ENCODE measurements at places on chromosomes 2 and 18.

- no peak for DNase-seq
These were observed 34.6 kb upstream of the SP9 start for GRCh38 chr2:174300114-174300513.

DNA sequence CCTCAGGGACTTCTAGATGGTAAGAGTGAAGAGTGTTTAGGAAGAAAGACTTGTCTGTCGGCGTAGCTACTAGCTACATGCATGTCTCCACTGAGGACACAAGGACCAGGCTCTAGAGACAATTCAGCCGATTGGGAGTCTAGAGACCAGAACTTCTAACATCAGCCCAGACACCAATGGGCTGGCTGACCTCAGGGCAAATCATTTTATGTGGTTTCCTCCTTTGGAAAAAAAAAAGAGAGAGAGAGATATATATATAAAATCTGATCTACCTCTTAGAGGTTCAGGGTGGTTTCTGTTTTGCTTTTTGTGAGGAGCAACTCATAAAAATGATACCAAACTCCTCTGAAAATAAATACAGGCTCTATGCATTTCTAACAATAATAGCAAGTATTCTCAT lies 212.8 kb downstream of the BCL2 start:
- DNase-seq: no peak

DNA sequence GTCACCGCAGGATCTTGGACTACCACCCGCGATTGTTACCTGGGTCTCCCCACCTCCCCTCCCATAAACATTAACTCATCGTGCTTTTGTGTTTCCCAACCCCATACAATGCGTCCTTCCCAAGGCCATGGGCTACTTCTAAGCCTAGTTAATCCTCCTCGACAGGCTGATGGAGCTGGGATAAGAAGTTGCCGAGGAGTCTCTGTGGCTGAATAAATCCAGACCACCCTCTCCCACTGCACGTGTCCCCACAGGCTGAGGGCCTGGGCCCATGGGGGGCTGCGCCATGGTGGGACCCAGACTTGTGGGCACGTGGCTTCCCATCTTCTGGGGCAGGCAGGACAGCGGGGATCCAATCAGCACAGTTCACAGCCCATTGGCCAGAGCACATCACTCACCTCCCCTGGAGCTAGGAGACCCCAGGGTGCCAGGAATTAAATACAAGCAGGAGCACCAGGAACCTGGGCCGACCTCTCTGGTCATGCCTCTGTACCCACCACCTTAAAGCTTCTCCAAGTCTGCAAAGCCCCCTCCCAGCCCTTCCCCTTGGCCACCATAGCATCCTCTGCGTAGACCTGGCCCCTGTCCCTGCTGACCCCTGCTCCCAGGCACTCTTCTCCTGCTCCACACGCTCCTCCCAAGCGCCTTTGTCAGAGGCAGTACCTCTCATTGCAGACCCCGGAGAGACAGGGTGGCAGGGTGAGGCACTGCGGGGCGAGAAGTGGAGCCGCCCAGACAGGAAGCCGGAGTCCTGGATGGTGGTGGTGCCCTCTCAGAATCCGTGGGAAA lies 51.0 kb upstream of the ID2 start:
- DNase-seq: no peak

DNA sequence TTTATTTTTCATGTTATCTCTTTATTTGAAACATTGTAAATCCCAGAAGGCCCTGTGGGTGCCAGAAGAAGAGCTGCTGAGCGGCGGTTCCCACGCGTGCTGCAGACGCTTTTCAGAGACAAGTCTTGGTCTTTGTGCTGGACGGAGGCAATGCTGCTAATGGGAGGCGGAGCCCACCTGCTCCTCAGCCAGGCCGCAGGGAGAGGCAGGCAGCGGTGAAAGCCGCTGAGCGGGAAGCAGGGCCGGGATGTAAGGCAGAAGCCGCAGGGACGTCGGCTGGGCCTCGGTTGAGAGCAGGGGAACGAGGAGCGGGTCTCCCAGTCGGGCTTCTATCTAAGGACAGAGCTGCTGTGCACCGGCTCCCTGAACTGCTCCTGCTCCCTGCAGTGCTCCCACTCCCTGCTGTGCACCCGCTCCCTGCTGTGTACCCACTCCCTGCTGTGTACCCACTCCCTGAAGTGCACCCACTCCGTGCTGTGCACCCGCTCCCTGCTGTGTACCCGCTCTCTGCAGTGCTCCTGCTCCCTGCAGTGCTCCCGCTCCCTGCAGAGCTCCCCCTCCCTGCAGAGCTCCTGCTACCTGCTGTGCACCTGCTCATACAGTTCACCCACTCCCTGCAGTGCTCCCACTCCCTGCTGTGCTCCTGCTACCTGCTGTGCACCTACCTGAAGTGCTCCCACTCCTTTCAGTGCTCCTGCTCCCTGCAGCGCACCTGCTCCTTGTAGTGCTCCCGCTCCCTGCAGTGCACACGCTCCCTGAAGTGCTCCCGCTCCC lies 16.4 kb downstream of the TMEM18 start:
- no peak for DNase-seq

GRCh38 chr18:32366586-32367538 lies 103.8 kb downstream of the GAREM1 start:
- no peak for DNase-seq
